Ascending aorta (tissue), 2 donors: ENCODE measurements at places on chromosomes 5 and 9. TPM values are rescaled to one million over a fixed set of nuclear protein-coding genes. Genes with fewer than 3 reads are reported as not detected.

- no peak for DNase-seq
Measured at GRCh38 chr9:126564716-126565115, 49.0 kb upstream of the LMX1B start.

- no peak for DNase-seq
Measured at GRCh38 chr9:18688581-18689565, 214.9 kb downstream of the ADAMTSL1 start.

- DNase-seq = no peak
Measured at GRCh38 chr5:52748590-52748989, 39.1 kb upstream of the ITGA1 start.

The KIF27 gene
- 1.9 TPM for total RNA-seq

DNA sequence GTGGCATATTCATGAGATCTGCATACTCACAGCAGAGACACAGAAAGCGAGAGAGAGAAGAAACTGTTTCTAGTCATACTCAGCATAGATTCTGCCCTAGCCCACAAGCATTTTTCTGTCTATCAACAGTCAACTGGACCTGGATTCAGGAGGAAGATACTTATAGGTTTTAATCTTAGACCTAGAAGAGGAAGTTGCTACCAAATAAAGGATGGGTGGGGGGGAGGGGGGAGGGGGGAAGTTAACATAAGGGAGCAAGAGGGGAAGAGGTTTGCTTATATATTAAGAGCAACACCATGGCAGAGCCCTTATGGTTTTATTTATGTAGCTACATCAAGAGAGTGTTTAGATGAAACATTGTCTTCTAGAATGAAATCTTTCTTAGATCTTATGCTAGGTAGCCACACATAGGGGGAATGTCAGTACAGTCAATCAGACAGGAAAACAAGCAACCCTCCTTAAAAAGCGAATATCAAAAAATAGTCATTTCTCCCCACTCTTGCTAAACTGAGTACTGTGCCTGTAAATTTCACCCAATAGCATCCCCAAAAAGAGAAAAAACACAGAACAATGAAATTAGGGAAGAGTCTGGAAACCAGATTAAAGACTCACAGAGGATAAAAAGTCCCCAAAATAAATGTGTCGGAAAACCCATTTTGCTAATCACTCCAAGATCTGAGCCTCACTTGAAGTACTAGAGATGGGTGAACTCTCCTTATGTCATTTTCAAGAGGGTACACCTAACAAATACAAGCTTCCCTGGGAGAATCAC is 192.7 kb upstream of the NR4A3 start:
- DNase-seq = no peak

The CD14 gene
- 122 TPM for total RNA-seq
